Smooth muscle cell of trachea (primary cell): ENCODE measurements at places on chromosomes 2 and 18. TPM values are rescaled to one million over a fixed set of nuclear protein-coding genes. Genes with fewer than 3 reads are reported as not detected.

RAD51AP2 gene
- not detected in 2 replicates for total RNA-seq

NT5C1B gene
- total RNA-seq, result not detected in 2 replicates

TGOLN2 gene
- 133 and 174 TPM in 2 replicates for total RNA-seq

DSG4 gene
- total RNA-seq, result not detected in 2 replicates

LRRC30 gene
- not detected in 2 replicates for total RNA-seq
